GM12878 (cell line): ENCODE measurements at places on chromosomes 4 and X. TPM values are rescaled to one million over a fixed set of nuclear protein-coding genes. Genes with fewer than 3 reads are reported as not detected.

Gene KCNIP4
- total RNA-seq = not detected in 2 replicates

Gene CSAG1
- total RNA-seq = not detected in 2 replicates

Gene SHOX
- not detected in 2 replicates for total RNA-seq

Gene USP26
- not detected in 2 replicates for total RNA-seq

Gene COL4A5
- total RNA-seq = 0.45 and 0.51 TPM in 2 replicates

Gene F8A3
- total RNA-seq = 1.1 and 2.4 TPM in 2 replicates

Gene OTC
- total RNA-seq = not detected in 2 replicates

Gene PAGE4
- not detected in 2 replicates for total RNA-seq

Gene HGFAC
- total RNA-seq = 0.38 TPM in 1 of 2 replicates, not detected in the other

Gene VCX2
- total RNA-seq = not detected in 2 replicates

Gene IL21
- total RNA-seq = not detected in 2 replicates

Gene GBA3
- total RNA-seq = 0.19 and 0.41 TPM in 2 replicates

Gene IL2
- total RNA-seq = 0.66 and 1.2 TPM in 2 replicates
